Activated naive CD4-positive, alpha-beta T cell treated with Interleukin-2 at 50 U/mL for 16 hours (primary cell): ENCODE measurements at places on chromosomes 11 and 22.
A peak's percentile ranks its signal among the peaks of the same experiment; 100 is the strongest.

- no peak for DNase-seq
These were observed 63.4 kb upstream of the CARD18 start for GRCh38 chr11:105202844-105203548.

GRCh38 chr22:31556627-31557203 is 60.4 kb downstream of the SFI1 start:
- DNase-seq: no peak

DNA sequence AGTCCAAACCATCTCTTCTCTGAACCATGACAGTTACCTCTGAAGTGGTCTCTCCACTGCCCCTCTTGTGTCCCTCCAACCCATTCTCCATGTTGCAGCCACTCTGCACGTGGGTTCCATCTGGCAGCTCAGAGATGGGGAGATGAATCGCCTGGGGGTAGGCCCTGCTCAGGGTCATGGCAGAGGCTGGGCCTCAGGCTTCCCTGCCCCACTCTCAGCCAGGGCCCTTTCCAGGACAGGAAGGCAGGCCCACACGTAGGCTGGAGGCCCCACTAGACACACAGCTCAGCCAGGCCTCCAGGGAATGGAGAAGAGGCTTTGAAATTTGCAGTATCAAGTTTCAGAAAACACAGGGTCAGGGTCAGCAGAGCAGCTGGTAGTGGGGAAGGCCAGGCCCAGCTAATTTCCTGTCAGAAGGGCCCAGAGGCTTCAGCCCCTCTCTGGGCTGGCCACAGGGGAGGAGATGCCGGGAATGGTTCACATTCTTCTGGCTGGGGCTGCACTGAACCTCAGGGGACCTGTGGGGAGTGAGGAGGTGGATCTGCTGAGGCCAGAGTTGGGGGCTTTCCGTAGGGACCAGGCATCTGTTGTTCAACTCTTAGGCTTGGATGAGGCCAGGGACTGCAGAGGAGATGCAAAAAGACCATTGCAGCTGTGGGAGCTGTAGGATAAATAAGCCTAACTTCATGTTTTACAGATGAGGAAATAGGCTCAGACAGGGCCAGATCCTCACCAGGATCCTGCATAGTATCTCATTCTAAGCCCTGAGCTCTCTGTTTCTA is 101.6 kb downstream of the SWAP70 start:
- no peak for DNase-seq

- no peak for DNase-seq
These were observed 159.9 kb downstream of the TEAD1 start for GRCh38 chr11:12834166-12834565.

GRCh38 chr11:19714387-19715363 is 2.0 kb downstream of the NAV2 start:
- no peak for DNase-seq

- DNase-seq: no peak
These were observed 39.2 kb downstream of the BRD1 start for GRCh38 chr22:49788504-49788903.

DNA sequence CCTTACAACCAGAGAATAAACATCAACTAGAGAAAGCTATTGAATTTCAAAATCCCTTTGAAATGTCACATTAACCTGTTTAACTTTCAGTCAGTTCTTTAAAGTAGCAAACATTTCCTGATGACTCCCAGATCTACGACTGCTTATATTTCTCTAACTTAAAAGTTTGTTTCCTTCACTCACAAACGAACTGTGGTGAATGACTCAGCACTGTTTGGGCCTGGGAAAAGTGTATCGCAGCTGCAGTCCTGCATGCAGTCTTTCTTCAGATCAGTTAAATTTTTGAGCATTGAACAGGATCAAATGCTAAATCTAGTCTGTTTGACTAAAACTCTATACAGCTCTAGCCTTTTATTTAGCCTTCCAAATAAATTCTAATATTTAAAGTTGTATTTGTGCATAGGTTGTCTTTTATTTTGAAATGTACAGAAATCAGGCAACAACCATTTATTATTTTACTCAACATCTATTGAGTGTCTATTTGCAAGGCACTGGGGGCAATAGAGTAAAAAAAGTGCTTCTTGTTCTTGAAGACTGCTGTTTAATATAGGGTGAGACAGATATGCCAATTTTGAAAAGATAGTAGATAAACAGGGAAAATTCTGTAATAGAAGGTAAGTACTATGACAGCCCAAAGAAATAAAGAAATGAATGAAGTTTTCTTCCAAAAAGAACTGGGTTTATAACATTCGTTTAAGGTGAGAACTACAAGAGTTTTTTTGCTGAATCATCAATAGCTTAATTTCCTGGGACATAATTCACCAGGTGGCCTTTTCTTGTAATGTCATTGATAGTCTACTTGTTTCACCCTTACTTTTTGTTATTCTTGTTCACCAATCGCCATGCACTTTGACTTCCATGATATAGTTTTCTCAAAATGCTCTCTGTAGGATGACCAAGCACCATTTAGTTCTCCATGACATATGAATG is 235.4 kb downstream of the METTL15 start:
- no peak for DNase-seq

- no peak for DNase-seq
These were observed 280.6 kb downstream of the LARGE1 start for GRCh38 chr22:33639588-33640254.

- no peak for DNase-seq
These were observed 62.4 kb upstream of the CCDC179 start for GRCh38 chr11:22922672-22923071.

- DNase-seq: no peak
These were observed 133.2 kb upstream of the TEAD1 start for GRCh38 chr11:12540913-12541582.

GRCh38 chr22:19442166-19442565 is 5.3 kb downstream of the C22orf39 start:
- DNase-seq: no peak

DNA sequence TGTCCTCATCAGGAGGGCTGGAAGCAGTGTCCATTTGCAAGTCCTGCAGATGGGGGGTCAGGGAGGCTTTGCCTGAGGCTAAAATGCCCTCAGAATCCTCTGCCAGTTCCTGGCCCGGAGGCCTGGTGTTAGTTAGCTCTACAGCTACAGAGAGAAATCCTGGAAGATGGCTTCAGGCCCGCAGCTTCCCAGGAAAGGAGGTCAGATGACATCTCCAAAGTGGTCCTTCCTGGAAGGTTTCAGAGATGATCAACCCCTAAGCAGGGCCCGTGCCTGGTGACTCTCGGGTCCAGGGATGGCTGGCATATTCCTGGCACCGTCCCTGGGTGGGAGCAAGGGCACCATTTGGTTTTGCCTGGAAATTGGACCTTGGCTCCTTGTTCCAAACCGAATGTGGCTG is 959.1 kb downstream of the BRD1 start:
- no peak for DNase-seq

GRCh38 chr22:46763051-46763705 is 728 bp downstream of the TBC1D22A start:
- DNase-seq: peak; percentile 37

DNA sequence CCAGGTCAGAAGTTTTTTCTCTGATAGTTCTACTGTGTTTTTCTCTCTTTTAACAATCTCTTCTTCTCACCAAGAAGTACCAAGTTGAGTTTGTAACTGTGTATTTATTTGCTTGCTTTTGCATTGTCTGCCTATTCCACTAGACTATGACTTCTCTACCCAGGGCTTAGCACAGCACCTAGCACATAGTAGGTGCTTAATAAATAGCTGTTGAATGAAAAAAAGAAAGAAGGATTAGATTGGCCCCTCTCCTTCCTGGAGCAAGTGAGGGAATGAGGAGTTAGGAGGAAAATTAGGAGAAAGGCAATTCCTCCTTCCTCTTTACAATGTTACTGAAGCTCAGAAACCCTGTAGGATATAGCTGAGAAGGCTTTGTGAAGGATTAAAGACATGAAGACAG is 83.3 kb downstream of the FBXO7 start:
- no peak for DNase-seq

- DNase-seq: no peak
These were observed 15.6 kb upstream of the C11orf91 start for GRCh38 chr11:33716243-33716642.

- peak; percentile 29 for DNase-seq
These were observed 9.0 kb upstream of the CYTH4 start for GRCh38 chr22:37273126-37273845.

DNA sequence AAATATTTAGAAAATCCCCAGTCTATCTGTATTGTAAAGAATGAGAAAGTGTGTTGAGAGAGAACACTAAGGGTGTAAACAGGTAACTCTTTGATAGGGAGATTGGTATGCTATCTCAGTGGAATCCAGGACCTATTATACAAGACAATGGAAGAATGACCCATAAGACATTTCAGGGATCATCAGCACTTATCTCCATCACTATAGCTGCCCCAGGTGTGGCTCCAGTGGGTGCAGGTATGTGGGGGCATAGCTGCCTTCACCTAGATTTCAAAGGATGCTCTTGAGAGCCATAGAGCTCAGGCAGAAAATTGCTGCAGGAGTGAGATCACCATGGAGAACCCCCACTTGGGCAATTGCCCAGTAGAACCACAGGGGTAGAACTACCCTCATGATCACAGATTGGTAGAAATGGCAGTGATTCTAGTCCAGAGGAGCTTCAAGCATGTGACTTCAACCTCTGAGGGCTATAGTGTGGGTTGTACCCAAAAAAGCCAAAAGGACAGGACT is 252.3 kb upstream of the TBCEL start:
- DNase-seq: no peak

DNA sequence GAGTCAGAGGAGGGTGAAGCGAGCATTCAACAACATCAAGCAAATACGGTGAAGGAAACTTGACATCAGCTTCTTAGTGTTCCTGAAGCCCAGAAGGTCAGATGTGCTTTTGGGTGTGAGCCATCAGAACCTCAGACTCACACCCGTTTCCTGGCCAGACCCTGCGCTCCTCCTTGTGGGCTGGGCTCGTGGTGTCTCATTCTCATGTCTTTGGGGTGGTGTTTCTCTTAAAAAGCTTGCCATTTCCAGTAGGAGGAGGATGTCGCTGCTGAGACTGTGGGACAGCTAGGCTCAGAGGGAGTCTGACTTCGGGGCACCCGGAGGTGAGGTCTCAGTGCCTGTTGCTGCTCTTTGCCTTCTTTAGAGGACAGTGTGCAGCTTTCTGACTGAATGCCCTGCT is 24.2 kb downstream of the PPFIBP2 start:
- DNase-seq: peak; percentile 11

DNA sequence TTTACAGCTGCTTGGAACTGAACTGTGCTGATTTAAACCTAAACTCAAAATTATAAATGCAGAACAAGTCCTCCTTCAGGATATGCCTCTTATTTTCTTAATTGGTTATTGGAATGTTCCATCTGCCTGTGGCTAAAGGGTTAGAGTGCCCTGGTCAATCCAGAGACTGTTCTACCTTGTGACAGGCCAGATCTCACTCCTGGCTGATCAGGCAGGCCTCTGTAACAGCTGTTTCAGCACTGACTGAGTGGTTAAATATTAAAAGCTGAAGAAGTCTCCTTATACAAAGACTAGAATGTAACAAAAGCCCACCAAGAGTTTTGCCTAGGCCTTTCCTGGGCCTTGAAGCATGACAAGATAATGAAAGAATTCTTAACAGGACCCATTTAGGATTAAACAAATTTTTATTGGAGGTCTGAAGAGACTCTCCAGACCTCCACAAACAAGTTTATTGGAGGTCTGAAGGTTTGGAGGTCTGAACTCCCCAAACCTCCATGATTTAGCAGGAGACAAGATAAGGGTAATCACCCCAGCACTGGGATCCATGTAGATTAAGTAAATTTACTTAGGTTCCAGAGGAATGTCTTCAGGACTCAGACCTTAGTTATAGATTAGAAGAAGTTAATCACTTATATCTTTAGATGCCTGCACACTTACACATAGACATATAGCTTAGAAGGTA is 35.8 kb downstream of the TMPRSS5 start:
- no peak for DNase-seq

DNA sequence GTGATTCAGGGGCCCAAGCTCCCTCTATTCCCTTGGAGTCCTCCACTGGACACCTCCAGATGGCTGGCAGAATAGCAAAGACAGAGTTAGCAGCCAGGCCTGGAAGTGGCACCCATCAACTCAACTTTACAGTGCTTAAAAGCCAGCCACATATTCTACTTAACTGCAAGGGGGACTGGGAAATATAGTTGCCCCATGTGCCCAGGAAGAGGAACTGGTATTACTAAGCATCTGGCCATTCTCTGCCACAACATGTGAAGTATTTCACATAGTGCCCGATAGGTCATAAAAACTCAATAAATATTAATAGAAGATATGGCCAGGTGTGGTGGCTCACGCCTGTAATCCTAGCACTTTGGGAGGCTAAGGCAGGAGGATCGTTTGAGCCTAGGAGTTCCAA is 5.5 kb upstream of the IL10RA start:
- no peak for DNase-seq

DNA sequence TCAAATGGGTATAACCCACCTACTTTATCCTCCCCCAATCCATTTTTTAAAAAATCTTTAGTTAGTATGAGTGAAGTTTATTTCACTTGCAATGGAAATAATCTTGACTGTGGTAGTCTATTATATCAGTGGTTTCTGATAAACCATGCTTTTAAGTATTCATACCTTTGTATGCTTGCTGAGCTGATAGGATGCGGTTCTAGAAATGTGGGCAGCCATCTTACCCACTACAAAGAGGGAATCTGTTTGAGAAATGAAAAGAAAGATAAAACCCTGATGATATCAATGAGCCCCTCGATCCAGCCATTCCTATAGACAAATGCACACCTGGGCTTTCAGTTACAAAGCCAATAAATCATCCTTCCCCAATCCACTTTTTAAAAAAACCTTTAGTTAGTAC is 13.8 kb upstream of the PVALB start:
- no peak for DNase-seq

DNA sequence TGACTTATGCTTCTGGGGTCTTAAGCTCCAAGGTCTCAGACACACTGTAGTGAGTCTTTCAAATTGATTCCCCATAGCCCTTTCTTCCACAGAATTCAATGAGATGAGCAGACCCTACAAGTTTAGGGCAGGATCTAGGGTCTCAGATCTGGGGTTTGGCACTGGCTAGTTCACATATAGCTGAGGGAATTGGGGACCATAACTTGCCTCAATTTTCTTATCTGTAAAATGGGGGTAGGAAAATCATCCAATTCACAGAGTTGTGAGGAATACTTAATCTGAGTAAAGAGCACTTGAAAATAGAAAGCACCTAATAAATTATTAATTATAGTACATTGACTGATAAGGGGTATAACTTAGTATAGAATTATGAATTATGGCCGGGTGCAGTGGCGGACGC is 5.9 kb upstream of the CCDC117 start:
- DNase-seq: no peak
